ENCODE measurements at places on chromosomes 1 and 21.

- DNase-seq, result no peak
These were observed 191.4 kb downstream of the KCNK2 start for GRCh38 chr1:215273838-215274516.

GRCh38 chr1:228691926-228692325 is 43.4 kb upstream of the RHOU start:
- DNase-seq, result no peak

- no peak for DNase-seq
These were observed 89.5 kb downstream of the NEK7 start for GRCh38 chr1:198246337-198246736.

- DNase-seq, result no peak
These were observed 1.4 kb upstream of the TUT4 start for GRCh38 chr1:52554267-52554640.

DNA sequence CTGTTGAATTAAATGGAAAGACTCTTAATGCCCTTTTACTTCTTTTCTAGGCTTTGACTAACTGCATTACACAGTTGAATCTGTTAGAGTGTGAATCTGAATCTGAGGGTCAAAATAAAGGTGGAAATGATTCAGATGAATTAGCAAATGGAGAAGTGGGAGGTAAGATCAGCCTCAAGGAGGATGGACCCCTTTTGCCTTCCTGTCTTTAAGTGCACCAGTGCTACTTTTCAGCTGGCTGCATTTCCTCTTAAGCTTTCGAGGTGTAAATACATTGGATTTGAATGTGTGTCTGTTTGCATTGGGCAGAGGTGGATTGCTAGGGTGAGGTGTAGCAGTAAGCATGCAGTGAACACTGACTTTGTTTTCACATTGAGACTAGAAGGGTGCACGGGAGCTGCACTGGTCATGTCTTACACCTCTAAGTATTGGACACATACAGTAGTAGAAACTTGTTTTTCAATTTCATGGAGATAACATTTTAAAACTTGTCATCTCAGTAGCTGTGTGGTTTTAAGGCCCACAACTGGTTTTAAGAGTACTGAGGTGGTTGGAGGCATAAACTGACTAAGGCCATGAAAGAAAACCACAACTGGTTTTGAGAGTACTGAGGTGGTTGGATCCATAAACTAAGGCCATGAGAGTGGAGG is 35.4 kb downstream of the MIA3 start:
- DNase-seq, result no peak

DNA sequence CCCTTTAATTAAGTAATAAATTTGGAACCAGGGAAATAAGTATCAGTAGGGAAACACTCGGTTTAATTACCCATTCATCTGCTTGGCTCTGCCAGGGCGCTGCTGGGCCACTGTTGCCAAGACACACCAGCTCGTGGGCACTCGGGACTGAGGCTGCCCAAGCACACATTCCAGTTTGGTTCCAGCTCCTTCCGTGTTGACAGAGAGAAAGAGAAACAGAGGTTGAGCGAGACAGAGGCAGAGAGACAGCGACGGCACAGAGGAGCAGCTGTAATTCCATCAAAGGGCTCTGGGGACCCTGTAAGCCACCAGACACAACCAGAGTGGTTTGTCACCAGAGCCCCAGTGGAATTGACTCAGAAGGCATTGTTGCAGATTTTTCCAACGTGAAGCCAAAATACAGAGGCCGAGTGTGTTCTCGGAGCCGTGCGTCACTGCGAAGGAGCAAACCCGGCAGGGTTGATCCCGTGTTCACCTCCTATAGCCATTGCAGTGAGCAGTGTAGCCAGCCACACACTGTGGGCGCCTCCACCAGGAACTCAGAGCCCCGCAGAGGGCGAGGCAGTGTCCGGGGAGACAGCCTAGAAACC is 33.5 kb downstream of the SYF2 start:
- DNase-seq, result no peak

GRCh38 chr1:233252441-233252840 is 43.1 kb downstream of the PCNX2 start:
- no peak for DNase-seq
